Naive thymus-derived CD8-positive, alpha-beta T cell (primary cell): ENCODE measurements at places on chromosomes 7 and 10.

DNA sequence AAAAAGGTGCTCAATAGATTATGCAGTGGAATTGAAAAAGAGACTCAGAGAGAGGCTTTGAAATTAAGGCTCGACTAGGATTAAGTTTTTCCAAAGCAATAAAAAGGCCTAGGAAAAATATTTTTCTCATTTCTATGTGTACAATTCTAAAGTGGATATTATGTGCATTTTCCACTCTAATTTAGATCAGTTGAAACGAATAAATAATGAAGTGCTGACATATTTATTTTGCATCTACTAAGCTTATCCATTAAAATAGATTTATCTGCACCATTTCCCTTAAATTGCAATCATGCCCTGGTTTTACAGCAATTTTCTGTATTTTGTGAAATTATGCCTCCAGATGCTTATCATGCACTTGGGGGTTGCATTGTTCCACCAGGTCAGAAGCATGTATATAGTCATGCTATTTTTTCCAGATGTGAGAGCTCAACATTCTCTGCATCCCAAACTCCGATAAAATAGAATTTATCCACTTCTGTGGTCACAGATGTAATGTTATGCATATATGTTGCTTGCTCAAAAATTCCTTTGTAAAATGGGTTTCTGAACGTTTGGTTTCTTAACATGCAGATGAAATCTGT, 18.3 kb downstream of the FIGNL1 start:
- no peak for DNase-seq

- DNase-seq = no peak
These were observed 160.4 kb downstream of the KIF20B start for GRCh38 chr10:89861584-89862301.

- DNase-seq = peak; percentile 3
These were observed at the start of gene OLAH for GRCh38 chr10:15043674-15044073. Gene OLAH, plus strand, starts transcription at chr10:15043943. Its CDS starts 3,346 bp downstream, at chr10:15047289.

GRCh38 chr7:40659231-40659630, 524.4 kb downstream of the SUGCT start:
- no peak for DNase-seq

- DNase-seq = no peak
These were observed 49.0 kb downstream of the SKAP2 start for GRCh38 chr7:26815426-26815825.

GRCh38 chr10:131810805-131811629, 89.8 kb upstream of the PPP2R2D start:
- no peak for DNase-seq

DNA sequence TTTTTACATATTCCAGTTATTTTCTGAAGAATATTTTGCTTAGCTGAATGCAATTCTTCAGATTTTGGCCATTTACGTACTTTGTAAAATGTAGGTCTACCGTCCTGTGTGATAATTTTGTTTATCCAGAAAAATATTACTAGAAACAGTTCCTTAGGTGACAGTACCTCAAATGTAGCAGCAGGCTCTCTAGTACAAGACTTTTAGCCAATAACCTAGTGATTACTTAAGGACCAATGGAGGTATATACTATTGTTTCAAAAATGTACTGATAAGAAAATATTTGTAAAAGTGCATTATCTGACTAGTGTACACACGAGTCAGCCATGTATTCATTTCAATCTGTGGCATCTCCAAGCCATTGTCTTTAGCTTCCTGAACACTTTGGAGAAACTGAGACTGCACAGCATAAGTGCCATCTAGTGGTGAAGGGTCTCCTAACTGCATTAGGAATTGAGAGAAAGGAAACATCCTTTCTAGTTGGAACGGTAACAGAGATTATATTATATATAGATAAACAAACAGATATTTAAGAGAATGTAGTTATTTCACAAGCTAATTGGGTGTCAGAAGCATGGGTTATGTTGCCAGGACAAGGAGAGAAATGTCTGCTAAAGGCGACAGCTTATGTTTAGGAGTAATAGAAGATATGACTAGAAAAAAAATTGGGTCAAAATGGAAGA, 23.7 kb downstream of the RTKN2 start:
- DNase-seq = peak; percentile 47

- DNase-seq = no peak
These were observed 44.8 kb upstream of the FGL2 start for GRCh38 chr7:77244222-77244934.

DNA sequence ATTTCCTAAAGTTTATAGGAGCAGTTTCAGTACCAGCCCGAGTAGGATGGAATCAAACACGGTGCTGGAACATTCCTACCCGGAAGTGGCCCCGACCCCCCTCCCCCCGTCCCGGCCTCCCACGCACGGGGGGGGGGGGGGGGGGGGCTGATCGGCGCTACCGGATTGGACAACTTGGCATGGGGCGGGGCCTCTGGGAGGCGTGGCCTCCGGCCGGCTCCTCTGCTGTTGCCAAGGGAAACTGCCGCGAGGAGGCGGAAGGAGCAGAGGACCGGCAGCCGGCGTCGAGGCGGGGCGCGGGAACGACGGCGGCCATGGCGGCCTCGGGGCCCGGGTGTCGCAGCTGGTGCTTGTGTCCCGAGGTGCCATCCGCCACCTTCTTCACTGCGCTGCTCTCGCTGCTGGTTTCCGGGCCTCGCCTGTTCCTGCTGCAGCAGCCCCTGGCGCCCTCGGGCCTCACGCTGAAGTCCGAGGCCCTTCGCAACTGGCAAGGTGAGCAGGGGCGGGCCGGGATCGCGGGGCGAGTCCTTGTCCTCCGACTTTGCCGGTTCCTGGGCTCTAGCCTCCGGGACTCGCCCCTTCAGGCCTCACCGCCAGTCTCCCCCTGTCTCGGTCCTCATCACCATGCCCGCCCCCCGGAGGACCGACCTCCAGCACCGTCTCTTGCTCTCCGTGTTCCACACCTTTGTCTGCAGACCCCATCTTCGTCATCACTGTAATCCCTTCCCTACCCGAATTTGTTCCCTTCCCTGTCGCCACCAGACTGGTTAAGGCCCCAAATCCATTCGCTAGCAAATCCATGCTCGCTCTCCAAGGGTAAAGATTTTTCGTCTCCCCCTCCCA, at the start of gene RHBDD2:
TSS of gene RHBDD2 (plus strand) at position 266 of the 843 bp plus-strand sequence. CDS start at position 315, 49 bp downstream.
- peak; percentile 97 for DNase-seq

GRCh38 chr10:95485056-95485844, 75.9 kb downstream of the SORBS1 start:
- no peak for DNase-seq

GRCh38 chr10:100330079-100330478, at the start of gene PKD2L1:
Gene PKD2L1, minus strand, starts transcription at chr10:100330228. Its CDS starts 125 bp downstream, at chr10:100330103.
- DNase-seq = no peak

DNA sequence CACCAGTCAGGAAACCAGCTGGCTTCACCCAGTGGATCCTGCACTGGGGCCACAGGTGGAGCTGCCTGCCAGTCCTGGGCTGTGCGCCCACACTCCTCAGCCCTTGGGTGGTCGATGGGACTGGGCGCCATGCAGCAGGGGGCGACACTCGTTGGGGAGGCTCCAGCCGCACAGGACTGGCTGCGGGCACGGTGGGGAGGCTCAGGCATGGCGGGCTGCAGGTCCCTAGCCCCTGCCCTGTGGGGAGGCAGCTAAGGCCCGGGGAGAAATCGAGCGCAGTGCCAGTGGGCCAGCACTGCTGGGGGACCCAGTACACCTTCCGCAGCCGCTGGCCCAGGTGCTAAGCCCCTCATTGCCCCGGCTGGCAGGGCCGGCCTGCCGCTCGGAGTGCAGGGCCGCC, 12.4 kb upstream of the NRG3 start:
- no peak for DNase-seq

DNA sequence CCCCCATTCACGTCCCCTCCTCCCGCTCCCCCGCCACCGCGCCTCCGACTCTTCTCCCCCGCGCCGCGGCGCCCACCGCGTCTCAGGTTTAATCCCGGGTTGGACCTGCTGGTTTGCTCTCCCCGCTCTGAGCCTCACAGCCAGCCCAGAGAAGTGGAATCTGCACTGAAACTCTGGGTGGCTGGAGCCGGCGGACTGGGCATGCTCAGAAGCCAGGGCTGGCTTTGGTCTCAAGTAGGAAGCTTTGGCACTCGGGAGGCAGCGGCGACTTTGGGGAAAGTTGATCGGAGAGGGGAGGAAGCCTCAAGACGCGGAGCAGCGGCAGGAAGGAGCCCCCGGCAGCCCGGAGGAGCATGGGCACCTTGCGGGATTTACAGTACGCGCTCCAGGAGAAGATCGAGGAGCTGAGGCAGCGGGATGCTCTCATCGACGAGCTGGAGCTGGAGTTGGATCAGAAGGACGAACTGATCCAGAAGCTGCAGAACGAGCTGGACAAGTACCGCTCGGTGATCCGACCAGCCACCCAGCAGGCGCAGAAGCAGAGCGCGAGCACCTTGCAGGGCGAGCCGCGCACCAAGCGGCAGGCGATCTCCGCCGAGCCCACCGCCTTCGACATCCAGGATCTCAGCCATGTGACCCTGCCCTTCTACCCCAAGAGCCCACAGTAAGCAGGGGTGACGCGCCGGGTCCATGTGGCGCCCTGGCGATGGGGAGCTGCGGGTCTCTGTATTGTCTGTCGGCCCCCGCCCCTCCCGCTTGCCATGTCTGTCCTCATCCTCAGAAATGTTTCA, at the start of gene PRKG1:
TSS of gene PRKG1 (plus strand) at position 250 of the 791 bp plus-strand sequence.
- DNase-seq = no peak

- DNase-seq = no peak
These were observed 5.9 kb upstream of the GPAM start for GRCh38 chr10:112189465-112189864.

DNA sequence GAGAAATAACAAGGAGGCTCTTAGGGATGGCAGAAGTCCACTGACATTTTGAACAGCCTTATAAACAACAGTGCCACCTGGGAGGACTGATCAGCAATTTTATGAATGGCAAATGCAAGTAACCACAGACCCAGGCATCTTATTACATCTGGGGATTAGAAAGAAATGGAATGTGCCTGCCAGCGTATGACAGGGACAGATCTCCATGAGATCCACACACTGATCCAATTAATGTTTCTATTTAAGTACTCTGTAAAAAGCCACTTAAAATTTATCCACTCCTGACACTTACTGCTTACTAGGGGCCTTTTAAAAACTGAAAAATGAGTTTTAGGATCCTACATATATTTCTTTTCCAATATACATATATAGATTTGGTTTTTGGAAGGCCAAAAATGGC, 28.6 kb downstream of the PARD3 start:
- DNase-seq = no peak

DNA sequence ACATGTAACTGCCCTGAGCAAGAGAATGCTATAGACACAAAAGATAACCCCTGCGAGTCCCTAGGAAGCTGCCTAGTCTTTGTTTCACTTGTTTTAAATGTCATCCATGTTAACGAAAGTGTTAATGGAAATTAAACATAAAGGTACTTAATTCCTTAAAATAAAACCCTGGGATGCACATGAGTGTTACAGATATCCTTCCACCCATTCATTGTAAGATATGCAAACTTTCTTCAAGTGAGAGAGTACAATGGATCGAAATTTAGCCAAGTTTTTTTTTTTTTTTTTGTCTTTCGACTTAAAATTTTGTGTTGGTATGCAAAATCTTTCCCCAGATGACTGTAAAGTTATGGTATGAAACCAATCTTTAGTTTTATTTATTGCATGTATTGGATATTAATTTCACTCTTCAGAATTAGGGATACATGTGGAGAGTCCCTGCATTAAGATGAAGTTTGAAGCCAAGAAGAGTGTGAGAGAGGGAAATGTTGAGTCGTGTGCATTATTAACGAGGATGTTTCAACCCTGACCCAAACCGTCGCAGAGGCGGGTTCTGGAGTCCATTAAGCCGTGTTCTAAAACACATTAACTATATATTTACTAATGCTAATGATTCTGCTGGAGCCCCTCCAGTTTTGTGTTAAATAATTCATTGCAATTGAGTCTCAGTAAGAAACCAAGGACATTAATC, 1.6 kb downstream of the CDK14 start:
- DNase-seq = no peak

DNA sequence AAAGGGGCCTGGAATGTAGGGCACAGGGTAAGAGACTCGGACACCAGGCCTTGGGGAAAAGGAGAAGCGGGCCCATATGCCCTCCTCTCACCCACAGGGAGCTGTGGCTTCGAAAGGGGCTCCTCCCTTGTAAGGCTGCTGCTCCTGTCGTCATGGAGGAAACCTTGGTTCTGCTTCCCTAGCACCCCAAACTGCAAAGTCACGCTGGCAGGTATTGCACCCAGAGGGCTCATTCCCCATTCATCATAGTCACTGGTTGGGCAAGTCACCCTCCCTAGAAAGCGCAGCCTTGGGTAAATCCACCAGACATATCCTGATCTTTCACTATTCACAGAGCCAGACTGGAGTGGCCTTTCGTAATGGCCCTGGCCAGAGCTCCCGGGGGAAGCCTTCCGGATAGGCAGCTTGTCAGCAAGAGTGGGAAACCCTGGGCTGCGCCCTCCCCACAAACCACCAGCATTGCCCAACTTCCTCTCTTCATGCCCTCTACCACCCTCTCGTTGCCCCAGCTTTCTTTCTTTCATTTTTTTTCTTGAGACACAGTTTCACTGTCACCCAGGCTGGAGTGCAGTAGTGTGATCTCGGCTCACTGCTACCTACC, 121.0 kb downstream of the HIP1 start:
- DNase-seq = peak; percentile 69

- DNase-seq = no peak
These were observed 14.3 kb upstream of the NPM3 start for GRCh38 chr10:101797403-101798059.

DNA sequence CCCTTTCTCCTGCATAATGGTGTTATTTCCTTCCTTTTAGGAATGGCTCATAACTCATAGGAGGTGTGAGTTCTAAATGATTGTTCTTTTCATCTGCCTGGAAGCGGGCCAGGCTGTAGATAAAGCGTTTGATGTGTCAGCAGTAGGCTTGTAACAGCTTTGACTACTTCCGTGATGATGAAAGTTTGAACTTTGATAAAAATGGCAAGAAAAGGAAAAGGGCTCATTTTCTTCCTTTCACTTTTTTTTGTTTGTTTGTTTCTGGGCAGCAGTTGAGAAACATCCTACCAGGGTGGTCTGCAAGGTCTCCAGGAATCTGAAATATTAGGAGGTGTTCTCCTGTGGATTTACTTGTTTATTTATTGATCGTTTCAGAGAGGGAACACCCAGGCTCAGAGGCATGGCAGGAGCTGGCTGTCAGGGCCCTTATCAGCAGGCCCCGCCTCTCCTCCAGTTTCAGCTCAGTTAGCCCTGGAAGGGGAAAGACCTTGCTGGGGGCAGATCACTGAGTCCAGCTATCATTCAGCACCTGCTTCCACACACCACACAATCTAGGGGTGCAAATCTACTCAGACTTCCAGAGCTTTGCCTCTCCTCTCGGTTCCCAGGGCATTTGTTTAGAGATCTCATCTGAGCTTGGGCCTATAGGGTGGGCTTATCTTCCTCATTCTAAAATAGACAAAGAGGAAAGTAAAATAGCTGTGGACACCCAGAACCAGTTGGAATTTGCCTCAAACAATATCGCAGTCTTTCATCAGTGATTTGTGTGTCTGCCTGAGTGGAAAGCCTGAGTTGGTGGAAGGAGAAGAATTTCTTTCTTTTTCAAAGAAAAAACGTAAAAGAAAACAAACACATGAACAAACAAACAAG, 130.9 kb downstream of the BMPER start:
- DNase-seq = no peak
